NCI-H226 (cell line): ENCODE measurements at places on chromosomes 6 and 20.
A peak's percentile ranks its signal among the peaks of the same experiment; 100 is the strongest.

- DNase-seq, result no peak
Observed at GRCh38 chr6:168107191-168107983, 28.4 kb upstream of the FRMD1 start.

DNA sequence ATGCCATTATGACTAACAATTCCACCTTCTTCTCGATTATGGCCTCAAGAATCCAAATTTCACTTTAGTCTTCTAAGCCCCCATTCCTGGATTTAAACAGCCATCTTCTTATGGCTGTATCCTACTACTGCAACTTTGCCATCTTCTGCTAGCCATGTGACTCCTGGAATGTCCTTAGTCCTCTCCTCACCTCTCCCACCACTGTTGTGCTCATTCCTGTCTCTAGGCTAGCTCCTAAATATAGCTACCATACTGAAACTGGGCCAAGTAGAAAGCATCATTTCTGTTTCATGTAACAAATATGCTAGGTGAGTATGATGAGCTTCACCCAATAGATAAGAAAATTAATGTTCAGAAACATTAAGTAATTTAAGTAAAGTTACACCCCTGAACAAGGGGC, 313.1 kb downstream of the CLVS2 start:
- no peak for DNase-seq

DNA sequence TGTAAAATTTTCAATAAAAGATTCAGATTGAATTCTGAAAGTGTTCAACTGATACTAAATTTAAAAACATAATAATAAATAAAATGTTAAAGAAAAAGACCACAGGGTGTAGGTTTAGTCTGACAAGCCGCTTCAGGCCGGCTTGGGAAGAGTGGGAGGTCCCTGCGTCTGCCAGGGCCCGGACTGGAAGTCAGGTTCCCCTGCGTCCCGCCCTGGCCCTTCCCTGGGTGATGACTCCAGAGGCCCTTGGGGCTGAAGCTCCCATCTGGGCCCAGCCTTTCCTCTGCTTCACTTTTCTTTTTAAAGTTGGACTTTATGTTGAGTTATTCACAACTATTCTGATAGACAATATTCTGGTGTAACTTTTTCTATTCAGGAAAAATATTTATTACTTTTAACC, 93.3 kb downstream of the SMOC2 start:
- DNase-seq, result no peak

- DNase-seq, result no peak
Observed at GRCh38 chr6:151399679-151400078, 8.3 kb upstream of the ZBTB2 start.

DNA sequence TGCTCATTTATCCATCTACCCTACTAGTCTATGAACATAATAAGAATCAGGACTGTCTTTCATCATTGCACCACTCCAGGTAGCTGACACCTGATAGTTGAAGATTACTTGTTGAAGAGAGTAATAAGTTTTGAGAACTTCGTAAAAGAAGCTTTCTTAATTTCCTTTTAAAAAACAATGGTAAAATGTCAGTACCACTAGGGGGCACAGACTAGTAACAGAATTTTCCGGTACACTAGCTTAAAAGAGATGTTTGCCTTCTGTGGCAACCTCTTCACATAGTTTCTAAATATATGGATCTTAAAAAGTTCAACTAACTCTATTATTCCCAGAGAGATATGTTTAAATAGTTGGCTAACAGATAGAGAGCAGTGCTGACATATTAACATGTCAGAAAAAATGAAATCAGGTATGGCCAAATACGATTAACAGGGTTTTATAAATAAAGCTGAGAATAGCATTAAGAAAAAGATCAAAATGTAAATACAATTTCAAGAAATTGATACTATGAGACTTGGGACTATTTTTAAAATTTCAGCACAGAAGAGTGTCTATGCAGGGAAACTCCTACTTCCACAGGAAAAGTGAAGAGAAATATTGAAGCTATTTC, 5.4 kb upstream of the KCNQ5 start:
- DNase-seq, result no peak

- no peak for DNase-seq
Observed at GRCh38 chr20:4661191-4661590, 60.5 kb upstream of the PRND start.

- DNase-seq, result no peak
Observed at GRCh38 chr20:51886891-51887608, 84.7 kb upstream of the SALL4 start.

GRCh38 chr20:43942667-43943285, 28.1 kb downstream of the TOX2 start:
- peak; percentile 55 for DNase-seq

- DNase-seq, result no peak
Observed at GRCh38 chr20:52948491-52948890, 23.7 kb upstream of the TSHZ2 start.

DNA sequence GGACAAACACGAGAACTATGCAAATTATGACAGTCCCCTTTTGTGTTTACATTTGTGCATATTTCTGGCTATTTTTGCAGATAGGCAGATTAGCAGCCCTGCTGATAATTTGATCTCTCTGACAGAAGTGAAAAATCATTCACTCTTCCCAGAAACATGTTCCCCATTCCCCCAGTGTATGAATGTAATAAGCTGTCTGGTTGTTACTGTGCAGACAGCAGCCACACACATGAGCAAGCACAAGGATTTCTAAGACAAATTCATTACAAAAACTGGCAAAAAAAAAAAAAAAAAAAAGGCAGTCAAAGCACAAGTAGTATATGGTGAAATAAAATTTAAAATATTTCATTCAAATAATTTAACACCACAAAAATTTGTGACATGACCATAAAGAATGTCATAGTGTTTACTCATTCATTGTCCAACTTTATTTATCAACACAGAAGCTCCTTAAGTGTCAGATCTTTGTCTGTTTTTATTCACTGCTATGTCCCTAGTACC, 95.5 kb upstream of the VGLL2 start:
- no peak for DNase-seq

DNA sequence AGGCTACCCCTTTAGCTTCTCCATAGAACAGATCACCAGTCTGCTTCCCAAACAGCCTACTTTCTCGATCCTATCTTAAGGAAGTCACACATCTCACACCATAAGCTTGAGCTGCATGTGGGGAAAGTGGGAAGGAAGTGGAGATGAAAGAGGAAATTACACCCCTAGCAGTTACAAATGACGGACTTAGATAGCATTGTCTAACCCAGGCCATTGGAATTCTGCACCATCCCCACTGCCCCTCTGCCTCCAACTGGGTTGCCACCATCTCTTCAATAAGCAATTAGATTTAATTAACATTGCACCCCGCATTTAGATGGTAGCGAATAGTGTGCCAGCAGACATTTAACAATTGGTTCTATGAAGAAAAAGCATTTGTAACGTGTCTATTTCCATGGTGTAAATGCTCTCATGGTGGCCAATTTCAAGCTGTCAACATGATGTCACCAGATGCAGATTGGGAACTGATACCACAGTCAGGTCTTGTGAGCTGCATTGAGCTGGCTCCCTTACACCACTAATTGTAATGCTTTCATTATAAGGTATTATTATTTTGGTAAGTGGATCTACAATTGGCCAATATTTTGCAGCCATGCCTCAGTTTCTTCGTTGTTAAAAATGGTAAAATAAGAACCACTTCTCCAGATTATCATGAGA, 124.7 kb downstream of the CD24 start:
- no peak for DNase-seq

- DNase-seq, result no peak
Observed at GRCh38 chr6:151900256-151900655, 92.8 kb downstream of the ESR1 start.

- no peak for DNase-seq
Observed at GRCh38 chr6:157713451-157714152, 109.4 kb upstream of the SNX9 start.

DNA sequence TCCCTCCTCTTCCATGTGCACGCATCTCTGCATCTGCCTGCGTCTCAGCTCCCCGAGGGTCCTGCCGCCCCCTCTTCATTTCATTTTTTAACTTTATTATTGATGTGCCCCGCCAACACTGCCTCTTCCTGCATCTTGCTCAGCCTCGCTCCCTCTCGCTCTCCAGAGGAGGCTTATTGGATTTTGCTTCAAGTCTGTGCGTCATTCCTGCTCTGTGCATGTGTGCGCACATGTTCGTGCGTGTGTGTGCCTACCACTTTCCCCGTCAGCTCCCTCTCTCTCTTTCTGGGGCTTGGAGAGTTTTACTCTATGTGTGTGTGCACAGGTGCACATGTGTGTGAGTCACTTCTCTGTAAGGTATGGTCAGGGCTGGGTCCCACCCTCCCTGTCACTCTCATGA, 71.8 kb upstream of the NNAT start:
- no peak for DNase-seq

GRCh38 chr6:66735106-66735890, 1028.3 kb upstream of the EYS start:
- DNase-seq, result peak; percentile 63

- DNase-seq, result no peak
Observed at GRCh38 chr6:15332446-15332845, 86.6 kb downstream of the JARID2 start.
